ENCODE measurements at places on chromosomes 12 and 14.

GRCh38 chr12:40172879-40173278, 51.9 kb upstream of the LRRK2 start:
- no peak for DNase-seq

- DNase-seq = no peak
Observed at GRCh38 chr12:116784238-116784612, 46.1 kb downstream of the RNFT2 start.

DNA sequence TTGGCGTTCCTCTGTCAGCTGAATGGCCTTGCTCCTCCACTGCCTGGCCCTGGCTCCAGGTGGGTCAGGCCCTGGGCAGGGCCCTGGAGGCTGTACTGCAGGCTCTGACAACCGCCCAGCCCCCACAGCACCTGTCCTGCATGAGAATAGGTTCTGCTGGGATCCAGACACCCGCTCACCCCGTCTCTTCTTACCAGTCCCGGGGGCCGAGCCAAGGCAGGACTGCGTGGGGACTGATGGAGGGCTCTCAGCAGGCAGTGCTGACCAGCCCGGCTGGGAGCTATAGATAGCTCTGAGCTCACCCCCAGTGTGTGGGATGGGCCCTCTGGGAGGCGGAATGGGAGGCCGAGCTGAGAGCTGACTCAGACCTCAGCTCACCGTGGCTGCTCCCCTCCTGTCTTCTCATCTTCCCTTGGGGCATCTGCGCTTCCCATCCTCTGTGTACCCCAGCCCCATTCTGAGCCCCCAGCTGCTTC, 39.6 kb downstream of the TEAD4 start:
- DNase-seq = no peak

- DNase-seq = no peak
Observed at GRCh38 chr12:116538076-116538591, 21.0 kb upstream of the MAP1LC3B2 start.

- no peak for DNase-seq
Observed at GRCh38 chr12:67613040-67613439, 35.5 kb upstream of the DYRK2 start.
